HCT116 (cell line): ENCODE measurements at places on chromosomes 11 and 22. TPM values are rescaled to one million over a fixed set of nuclear protein-coding genes. Genes with fewer than 3 reads are reported as not detected.

Gene CRYBB3
- total RNA-seq: 0.64 TPM

Gene RTN4RL2
- total RNA-seq: 24.0 TPM

Gene MMP27
- not detected for total RNA-seq

Gene HEPN1
- total RNA-seq: not detected

Gene OR5P2
- total RNA-seq: not detected

Gene OOSP1
- not detected for total RNA-seq

Gene UBQLN3
- total RNA-seq: not detected

DNA sequence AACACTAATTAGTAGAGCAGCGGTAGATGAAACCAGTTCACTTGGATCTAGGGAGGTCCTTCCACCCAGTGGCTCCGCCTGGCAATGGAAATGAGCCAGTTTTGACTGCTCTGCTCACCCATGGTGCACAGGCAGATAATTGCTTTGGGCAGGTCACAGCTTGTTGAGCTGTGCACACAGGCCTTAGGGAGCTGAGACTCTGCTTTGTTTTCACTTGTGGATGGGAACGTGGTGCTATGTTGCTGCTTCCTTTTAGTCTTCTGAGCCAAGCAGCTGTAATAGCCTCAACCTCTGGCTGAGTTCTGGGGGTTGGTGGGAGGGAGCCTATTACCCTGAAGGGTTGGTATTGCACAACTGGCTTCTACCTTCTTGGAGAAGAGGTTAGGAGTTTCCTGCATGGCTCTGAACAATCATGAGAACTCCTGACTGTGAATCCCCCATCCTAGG, 262.3 kb upstream of the MTNR1B start:
- no peak for DNase-seq
- no peaks in the 10 kb centered on the region for H3K4me1 ChIP-seq
- no peak overlapping the region for H3K27ac ChIP-seq
- no peaks in the 10 kb centered on the region for H3K36me3 ChIP-seq
- H3K27me3 ChIP-seq: no peaks in the 10 kb centered on the region

DNA sequence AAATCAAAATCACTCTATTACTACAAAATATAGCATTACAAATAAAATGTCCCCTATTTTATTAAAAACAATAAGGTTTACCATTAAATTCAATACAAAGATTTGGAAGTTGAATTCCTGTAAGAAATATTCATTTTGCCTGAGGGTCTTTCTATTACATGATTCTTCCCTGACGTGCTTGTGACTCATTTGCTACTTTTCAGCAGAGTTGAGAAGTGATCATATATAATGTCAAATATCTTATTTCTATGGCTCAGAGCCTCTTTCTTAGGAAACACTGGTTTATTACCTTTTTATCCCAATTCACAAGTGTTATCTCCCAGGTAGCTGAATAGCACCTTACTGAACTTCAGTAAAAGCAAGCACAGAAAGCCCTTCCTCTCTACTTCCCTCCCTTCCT, 65.2 kb upstream of the CNTN5 start:
- H3K27ac ChIP-seq: no peak overlapping the region
- no peak overlapping the region for H3K4me3 ChIP-seq
- DNase-seq: no peak
- no peaks in the 10 kb centered on the region for H3K4me1 ChIP-seq
- no peaks in the 10 kb centered on the region for H3K36me3 ChIP-seq
- no peaks in the 10 kb centered on the region for H3K27me3 ChIP-seq

GRCh38 chr22:38870312-38870741, 1.7 kb downstream of the CBX6 start:
- peak; percentile 71 for DNase-seq
- H3K4me3 ChIP-seq: peak overlapping the region; percentile 61
- no peaks in the 10 kb centered on the region for H3K27me3 ChIP-seq
- peaks cover 17% of the 10 kb centered on the region for H3K36me3 ChIP-seq

DNA sequence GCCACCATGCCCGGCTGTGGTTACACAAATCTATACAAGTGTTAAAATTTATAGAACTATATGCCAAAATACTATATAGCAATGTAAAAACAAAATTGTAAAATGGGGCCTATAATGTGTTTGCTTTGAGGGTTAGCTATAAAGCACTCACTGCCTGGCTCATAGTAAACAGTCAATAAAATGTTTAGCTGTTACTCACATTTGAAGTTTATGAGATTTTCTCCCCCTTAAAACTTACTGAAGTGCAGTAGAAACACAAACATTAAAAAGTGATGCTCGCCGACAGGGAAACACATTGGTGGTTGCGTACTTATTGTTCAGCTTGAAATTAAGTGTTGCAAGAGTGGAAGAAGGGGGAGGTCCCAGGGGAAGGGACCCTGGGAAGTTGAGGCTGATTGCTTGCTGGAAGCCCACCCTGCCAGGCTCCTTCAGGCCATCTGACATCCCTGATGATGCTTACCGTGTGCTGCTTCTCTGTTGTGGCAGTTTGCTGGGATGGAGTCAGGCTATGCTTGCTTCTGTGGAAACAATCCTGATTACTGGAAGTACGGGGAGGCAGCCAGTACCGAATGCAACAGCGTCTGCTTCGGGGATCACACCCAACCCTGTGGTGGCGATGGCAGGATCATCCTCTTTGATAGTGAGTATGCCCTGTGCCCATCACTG, 52.1 kb downstream of the KREMEN1 start:
- no peaks in the 10 kb centered on the region for H3K27me3 ChIP-seq
- no peaks in the 10 kb centered on the region for H3K4me1 ChIP-seq
- no peak overlapping the region for H3K4me3 ChIP-seq
- H3K27ac ChIP-seq: no peak overlapping the region

DNA sequence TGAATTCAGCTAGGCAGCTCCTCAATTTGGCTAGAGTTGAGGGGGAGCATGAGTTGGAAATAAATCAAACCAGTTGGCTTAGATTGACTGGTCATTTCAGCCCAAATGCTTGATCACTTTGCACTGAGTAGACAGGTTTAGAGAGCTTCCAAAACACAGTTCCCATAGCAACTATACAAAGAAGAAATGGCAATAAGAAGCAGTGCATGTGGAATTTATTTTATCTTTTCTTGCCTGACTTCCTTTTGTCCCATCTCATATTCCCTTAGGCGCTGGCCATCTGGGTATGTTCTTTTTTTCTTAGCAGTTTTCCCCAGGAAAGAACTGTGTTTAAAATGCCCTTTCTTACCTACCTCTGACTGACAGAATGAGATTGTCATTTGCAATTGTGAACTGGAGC, 38.7 kb upstream of the C11orf87 start:
- no peak overlapping the region for H3K4me3 ChIP-seq
- no peaks in the 10 kb centered on the region for H3K27me3 ChIP-seq
- no peak for DNase-seq
- no peaks in the 10 kb centered on the region for H3K36me3 ChIP-seq

DNA sequence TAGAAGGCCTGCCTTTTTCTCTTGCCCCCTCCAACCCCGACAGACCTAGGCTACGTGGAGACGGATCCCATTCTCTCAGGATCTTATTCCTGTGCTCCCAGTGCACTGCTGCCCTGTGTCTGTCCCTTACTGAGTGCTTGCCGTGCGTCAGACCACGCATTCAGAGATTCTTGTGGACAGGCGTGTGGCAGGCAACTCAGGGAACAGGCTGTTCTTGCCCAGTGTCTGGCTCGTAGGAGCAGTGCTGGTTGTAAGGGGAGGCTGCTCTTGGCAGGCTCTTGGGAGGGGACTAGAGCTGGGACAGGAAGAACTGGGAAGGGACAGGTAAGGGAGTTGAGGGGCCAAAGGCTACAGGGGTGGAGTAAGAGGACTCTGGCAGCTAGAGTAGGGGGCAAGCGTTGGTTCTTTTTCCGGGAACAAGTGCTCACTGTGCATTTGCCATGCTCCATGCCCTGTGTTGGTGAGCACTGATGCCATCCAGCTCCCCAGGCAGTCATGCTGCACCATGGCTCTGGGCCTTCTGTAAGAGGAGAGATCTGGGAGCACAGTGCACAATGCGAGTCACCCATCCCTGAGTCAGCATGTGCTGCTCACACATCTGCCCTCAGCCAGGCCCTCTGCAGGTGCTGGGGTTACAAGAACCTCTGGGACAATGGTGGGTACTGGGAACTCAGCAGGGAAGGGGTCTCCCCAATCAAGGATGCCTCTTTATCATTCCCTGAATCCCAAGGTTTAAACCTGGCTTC, 119.1 kb downstream of the TBC1D22A start:
- no peak overlapping the region for H3K27ac ChIP-seq
- no peak overlapping the region for H3K4me3 ChIP-seq
- H3K36me3 ChIP-seq: no peaks in the 10 kb centered on the region
- H3K4me1 ChIP-seq: peaks cover 8% of the 10 kb centered on the region; the same call in 1 of the 2 replicates
- no peaks in the 10 kb centered on the region for H3K27me3 ChIP-seq
- DNase-seq: no peak

- no peaks in the 10 kb centered on the region for H3K4me1 ChIP-seq
- no peaks in the 10 kb centered on the region for H3K36me3 ChIP-seq
- no peak for DNase-seq
- H3K27me3 ChIP-seq: no peaks in the 10 kb centered on the region
- H3K4me3 ChIP-seq: no peak overlapping the region
These were observed 566.2 kb downstream of the TMEM135 start for GRCh38 chr11:87603887-87604286.

- H3K36me3 ChIP-seq: no peaks in the 10 kb centered on the region
- no peak overlapping the region for H3K27ac ChIP-seq
- no peak overlapping the region for H3K4me3 ChIP-seq
- DNase-seq: no peak
These were observed 42.3 kb downstream of the PC start for GRCh38 chr11:66915866-66916265.

GRCh38 chr22:28773461-28773867, 969 bp downstream of the CCDC117 start:
- no peak for DNase-seq
- peaks cover 7% of the 10 kb centered on the region for H3K36me3 ChIP-seq
- H3K4me1 ChIP-seq: peaks cover 12% of the 10 kb centered on the region
- H3K27ac ChIP-seq: peak overlapping the region; percentile 97

GRCh38 chr22:39251762-39252460, 7.1 kb upstream of the PDGFB start:
- no peaks in the 10 kb centered on the region for H3K36me3 ChIP-seq
- H3K27me3 ChIP-seq: no peaks in the 10 kb centered on the region
- no peak overlapping the region for H3K27ac ChIP-seq
- peaks cover 35% of the 10 kb centered on the region for H3K4me1 ChIP-seq

DNA sequence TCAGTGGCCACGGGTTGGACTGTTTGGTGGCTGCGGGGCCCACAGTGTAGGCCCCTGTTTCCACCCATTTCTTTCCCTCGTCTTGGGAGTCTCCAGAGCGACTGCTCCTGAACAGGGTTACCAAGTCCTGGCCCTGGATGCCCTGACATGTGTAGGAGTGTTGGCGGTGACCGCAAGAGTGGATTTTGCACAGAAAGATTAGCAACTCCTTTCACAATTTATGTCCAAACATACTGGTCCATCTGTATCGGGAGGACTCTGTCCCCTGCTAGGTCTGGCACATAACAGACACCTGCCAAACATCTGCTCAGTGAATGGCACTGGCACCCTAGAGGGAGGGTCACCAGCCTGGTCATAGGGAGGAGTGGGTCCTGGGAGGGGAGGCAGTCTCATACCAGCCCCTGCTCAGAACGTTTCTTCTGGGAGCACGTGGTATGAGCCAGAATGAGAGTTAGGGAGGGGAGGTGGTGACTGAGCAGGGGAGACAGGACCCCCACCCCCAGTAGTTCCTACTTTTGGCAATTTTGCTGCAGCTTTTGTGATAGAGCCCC, 3.4 kb upstream of the APOA1 start:
- no peak overlapping the region for H3K27ac ChIP-seq
- no peak for DNase-seq
- no peaks in the 10 kb centered on the region for H3K27me3 ChIP-seq
- H3K4me3 ChIP-seq: no peak overlapping the region

GRCh38 chr11:9527481-9528135, 45.9 kb upstream of the WEE1 start:
- H3K4me3 ChIP-seq: no peak overlapping the region
- no peaks in the 10 kb centered on the region for H3K27me3 ChIP-seq
- H3K36me3 ChIP-seq: no peaks in the 10 kb centered on the region; the same call in 1 of the 2 replicates
- peak; percentile 22 for DNase-seq
- H3K27ac ChIP-seq: peak overlapping the region; percentile 31; the same call in 1 of the 2 replicates
- peaks cover 28% of the 10 kb centered on the region for H3K4me1 ChIP-seq

GRCh38 chr11:107962181-107962580, 33.9 kb downstream of the RAB39A start:
- no peak overlapping the region for H3K4me3 ChIP-seq
- H3K4me1 ChIP-seq: no peaks in the 10 kb centered on the region
- H3K27ac ChIP-seq: no peak overlapping the region
- peaks cover 13% of the 10 kb centered on the region for H3K27me3 ChIP-seq

DNA sequence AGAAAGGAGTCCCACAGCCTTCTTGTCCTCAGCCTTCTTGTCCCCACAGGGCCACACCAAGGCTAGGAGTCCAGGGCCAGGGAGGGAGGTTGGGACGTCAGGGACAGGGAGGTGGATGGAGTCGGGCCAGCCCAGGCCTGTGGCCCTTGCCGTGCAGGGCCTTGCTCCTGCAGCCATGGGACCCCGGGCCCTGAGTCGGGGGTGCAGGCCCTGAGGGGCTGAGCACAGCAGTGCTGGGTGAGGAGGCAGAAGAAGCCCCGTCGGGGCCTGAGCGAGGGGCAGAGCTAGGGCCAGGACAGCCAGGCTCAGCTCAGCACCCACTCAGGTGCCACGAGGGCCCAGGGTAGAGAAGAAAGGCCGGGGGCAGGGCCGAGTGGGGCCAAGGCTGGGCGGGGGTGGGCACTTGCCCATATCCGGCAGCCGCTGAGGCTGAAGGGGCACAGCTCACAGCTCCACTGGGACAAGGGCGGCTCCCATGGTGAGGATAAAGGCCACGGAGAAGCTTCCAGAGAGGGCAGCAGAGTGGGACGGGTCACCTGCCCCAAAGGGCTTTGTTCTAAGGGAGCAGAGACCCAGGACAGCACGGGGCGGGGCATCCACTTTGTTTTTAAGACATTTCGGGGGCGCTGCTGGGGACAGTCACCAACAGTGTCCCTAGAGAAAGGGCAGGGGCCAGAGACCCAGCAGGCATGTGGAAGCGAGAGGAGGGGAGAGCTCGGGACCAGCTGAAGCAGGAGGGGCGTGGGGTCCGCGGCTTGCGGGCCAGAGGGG, 3.6 kb downstream of the MLC1 start:
- DNase-seq: no peak
- no peak overlapping the region for H3K4me3 ChIP-seq
- peaks cover 10% of the 10 kb centered on the region for H3K4me1 ChIP-seq
- no peaks in the 10 kb centered on the region for H3K36me3 ChIP-seq

GRCh38 chr11:119371067-119371601, 10.4 kb downstream of the USP2 start:
- no peaks in the 10 kb centered on the region for H3K36me3 ChIP-seq
- H3K27ac ChIP-seq: no peak overlapping the region
- DNase-seq: no peak
- no peak overlapping the region for H3K4me3 ChIP-seq
- H3K4me1 ChIP-seq: peaks cover 42% of the 10 kb centered on the region
- no peaks in the 10 kb centered on the region for H3K27me3 ChIP-seq

DNA sequence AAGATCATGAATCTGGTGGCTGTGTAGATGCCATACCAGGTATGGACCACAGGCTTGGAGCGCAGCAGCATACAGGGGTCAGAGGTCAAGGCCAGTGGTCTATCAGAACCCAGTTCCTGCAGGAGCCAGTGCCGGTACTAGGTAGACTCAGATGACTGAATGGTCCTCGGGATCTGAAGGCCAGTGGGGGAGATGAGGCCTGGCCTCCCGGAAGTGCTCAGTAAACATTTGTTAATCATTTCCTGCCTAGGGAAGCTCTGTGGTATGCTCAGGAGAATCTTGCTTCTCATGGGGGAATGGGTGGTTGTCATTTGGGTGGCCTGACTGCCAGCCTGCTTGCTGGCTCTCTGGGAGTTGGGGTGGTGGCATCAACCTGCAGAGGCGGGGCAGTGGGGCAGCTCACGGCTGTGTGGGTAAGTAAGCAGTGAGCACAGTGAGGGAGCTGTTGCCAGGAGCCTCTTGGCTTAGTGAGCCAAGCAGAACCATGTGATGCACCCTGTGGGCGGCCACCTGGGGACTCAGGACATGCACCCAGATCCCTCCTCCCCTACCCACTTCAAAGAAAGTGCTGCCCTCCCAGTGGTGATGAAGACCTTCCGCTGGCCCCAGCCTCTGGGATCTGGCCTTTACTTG, 33.0 kb downstream of the PTPRJ start:
- H3K27me3 ChIP-seq: no peaks in the 10 kb centered on the region
- H3K4me1 ChIP-seq: peaks cover 16% of the 10 kb centered on the region
- no peak overlapping the region for H3K27ac ChIP-seq
- no peaks in the 10 kb centered on the region for H3K36me3 ChIP-seq
